ENCODE measurements at places on chromosomes 1 and 21.

- no peak for DNase-seq
Observed at GRCh38 chr1:32743380-32744070, 41.0 kb upstream of the SYNC start.

- DNase-seq: no peak
Observed at GRCh38 chr1:15148475-15148874, 5.1 kb upstream of the TMEM51 start.

DNA sequence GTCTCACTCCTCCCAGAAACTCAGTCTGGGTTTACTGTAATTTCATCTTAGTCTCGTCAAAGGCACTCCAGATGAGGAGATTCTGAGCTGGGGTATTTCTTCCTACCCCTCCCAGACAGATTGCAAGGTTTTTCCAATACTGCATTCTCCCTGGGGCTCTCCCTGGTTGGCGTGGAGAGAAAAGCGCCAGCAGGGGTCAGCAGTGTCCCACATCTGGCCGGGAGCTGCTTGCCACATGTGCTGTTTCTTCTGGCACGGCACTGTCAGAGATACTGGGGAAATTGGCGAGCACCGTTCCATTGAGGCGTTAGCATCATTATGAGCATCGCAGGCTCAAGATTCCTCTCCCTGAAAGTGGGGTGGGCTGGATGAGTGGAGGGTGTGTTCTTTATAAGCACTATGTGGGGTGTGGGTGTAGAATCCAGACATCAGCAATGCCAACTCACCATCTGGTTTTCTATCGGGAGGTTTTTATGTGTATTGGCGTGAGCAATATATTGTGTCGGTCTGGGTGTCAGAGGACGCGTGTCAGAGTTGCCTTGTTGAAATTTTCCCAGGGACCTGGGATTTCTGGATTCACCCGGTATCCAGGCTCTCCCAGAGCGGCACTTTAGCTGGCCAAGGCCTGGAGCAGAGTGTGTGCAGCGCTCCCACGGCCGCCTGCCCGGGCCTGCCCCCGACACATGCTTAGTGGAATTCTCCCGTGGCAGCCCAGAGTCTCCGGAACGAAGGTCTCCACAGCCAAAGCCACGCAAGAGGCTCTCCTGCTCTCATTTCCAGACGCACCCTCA is 8.0 kb upstream of the NAV1 start:
- peak; percentile 80 for DNase-seq

DNA sequence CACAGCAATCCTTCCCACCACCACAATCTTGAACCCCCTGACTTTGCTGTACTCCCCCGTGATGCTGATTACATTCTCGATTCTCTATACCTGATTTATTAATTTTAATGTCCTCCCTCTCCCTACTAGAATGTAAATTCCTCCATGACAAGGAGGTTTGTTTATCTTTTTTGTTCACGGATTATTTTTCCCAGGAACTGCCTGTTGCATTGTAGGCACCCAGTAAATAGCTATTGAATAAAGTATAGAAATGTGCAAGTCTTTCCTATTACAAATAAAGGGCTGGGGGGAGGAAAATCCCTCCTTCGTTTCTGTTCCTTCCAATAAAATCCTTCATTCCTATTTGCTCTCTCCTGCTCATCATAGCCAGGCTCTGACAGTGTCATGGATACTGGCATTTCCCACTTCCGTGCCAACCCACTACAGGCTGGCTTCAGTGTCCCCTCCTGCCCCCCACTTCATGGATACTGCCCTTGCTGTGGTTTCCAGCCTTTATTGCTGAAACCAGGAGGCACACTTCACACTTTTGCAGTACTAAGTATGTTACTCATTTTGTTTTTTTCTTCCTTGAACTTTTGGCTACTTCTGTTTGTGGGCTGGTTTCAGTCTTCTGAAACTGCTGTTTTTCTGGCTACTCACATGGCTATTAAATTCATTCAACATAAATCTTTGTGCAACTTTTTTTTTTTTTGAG is 7.5 kb downstream of the KIF1B start:
- DNase-seq: no peak
